ENCODE measurements at places on chromosomes 12 and 14.

GRCh38 chr12:117148642-117149041, 41.6 kb downstream of the FBXO21 start:
- DNase-seq: no peak

DNA sequence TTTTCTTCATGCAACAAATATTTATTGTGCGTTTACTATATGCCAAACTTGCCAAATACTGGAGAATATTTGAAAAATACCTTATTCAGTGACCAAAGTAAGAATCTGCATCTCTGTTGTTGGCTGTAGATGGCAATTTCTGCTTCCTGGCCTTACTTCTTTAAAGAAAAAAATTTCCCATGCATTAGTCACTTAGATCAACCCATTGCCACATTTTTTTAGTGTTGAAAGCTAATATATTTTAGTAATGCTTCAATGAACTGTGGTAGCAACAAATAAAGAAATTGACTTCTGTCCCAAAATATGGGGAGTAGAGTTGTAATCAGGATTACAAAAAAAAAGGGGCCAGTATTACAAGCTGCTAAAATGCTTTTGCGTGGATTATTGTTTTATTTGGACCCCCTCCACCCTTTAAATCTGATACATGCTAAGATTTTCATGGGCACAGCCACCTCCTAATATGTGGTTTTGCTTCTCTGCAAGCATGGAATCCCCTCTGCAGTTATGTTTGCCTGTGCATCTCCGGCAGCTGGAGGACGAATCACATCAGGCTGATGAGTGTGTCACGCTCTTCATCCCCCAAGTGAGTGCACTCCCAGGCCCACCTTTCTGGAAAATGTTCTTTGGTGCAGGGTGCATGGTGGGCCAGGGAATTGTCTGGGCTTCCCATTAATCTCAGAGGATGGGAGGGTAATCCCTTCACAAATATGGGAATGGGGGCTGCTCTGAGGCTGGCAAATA, 38.1 kb upstream of the PTCSC3 start:
- DNase-seq: no peak

GRCh38 chr12:89200217-89200616, 152.1 kb downstream of the DUSP6 start:
- DNase-seq: no peak

- DNase-seq: peak; percentile 23
Observed at GRCh38 chr12:92162079-92162478, 16.4 kb upstream of the BTG1 start.

GRCh38 chr12:131511391-131511802, 199.5 kb upstream of the SFSWAP start:
- DNase-seq: peak; percentile 53

DNA sequence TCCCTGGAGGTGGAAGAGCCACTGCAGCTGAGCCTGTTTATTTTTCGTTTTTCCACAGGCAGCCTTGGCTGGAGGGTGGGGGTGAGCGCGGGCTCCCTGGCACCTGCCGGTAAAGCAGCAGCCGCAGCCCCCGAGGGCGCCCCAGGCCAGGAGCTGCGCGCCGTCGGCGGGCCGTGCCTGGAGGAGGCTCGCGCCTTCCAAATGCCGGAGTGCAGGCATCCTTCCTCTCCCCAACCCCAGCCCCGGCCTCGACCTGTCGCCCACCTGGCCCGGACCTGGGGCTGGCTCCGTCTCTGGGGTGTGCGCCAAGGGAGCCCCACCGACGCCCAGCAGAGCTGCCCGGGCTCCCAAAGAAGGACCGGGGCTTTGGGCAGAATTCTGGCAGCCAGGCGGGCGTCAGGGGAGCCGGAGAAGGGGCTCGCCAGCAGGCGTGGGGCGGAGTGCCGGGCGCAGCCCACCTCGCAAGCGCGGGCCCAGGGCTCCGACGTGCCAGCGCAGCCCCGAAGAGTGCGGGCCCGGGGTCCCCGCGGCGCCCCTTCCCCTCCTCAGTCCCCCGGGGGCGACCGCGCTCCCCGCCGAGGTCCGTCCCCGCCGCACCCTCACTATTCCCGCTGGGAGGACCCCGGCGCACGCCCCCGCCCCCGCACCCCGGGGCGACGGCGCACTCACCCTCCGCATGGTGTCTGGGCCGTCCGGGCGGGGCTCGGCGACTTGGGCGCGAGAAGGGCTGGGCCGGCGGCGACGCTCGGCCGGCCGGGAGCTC, 130.3 kb downstream of the NDUFA12 start:
- DNase-seq: no peak
